ENCODE measurements at places on chromosomes 5 and 9. TPM values are rescaled to one million over a fixed set of nuclear protein-coding genes. Genes with fewer than 3 reads are reported as not detected.

- DNase-seq: no peak
Measured at GRCh38 chr5:170161069-170161468, 55.4 kb downstream of the FOXI1 start.

DNA sequence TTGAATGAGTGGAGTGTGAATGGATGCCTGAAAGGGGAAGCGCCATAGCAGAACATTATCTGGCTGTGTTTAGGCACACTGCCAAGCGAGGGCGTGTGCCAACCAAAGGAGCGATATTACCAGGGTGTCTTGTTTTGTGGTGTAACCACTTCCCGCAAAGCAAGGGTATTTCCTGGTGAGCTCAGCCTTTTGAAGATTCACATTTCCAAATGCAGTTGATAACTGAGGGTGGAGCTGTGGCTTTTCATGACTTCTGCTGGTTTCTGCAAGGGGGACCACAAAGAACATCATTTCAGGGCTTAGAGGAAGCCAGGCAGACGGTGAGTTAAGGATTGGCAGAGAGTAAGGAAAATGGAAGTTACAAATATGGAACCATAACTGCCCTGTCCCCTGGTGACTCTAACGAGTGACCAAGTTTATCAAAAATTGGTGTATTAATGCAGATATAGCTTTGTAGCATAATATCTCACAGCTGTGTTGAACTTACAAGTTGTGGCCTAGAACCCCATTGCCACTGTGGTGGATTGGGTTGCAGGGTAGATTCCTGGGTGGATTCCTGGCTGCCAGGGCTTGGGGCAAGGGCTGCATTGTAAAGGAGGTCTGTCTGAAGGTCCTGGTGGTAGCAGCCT, 71.4 kb downstream of the RALGPS1 start:
- peak; percentile 98 for DNase-seq

The GSN gene
- 124 TPM for total RNA-seq

DNA sequence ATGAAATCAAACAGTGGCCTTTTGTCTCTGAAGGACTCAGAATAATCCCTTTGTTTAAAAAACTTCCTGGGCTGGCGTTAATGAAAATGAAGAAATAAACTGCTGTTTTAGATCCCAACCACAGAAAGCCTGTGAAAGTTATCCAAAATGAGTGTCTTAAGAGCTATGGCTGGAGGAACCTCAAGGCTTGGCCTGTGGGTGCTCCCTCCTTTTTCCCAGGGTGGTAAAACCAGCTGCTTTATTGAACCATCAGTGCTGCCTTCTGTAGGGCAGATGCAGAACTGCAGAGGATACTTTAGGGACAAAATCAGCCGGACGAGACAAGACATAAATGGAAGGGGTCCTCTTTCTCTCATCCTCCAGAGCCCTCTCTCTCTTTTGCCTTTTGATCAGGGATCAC, 100.9 kb downstream of the SMARCA2 start:
- no peak for DNase-seq

DNA sequence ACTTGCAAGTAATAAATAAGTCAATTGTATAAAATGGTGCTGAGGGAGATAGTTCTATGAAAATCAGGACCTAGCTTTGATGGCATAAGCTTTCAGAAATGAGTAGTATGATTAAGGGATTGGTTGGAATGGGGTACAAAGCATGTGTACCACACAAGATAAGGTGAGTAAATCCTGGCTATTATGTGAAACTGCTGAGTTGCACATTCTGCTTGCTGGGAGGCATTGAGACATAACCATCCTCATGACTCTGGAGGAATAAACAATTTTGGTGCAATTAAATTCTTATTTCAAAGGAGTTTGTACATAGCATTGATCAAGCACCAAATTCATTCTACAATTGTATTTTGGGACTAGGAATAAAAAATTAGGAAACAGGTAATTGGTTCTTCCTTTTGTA, 755.2 kb upstream of the ACO1 start:
- no peak for DNase-seq

- DNase-seq: no peak
Measured at GRCh38 chr5:74786851-74787250, 19.8 kb downstream of the NSA2 start.

The TIGD6 gene
- total RNA-seq: 3.1 TPM

DNA sequence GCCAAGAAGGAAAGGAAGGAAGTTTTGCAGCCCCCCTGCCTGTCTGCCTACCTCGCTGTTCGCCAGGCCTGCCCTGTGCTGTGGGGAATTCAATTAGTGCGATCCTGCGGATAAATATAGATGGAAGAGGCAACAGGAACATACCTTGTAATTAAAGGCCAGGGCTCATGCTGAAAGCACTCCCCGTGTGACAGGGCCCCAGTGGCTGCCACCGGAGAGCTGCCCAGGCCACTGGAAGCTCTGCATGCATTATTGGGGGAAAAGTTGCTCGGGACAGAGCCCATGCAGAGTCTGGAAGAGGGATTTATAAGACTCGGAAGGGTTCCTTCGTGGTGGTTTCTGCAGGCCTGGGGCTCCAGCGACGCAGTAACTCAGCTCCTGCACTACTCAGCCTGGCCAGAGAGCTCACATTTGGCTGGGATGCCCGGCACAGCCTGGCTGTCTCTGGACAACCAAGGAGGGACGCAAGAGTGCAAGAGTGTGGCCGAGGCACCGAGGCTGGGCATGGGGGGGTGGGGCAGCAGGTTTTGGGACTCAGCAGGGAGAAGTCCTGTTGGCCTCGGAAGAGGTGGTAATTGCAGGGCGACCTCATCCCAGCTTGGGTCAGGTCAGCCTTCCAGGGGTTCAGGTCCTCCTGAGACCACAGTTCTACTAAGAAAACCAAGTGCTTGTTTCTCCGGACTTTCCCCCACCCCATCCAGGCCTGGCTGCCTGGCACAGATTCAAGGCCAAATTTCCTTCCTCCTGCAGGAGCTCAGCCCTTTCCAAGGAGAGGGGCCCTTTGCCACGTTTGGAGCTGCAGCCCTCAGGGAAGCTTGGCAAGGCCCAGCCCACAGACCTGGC, 68.1 kb upstream of the GGTA1 start:
- no peak for DNase-seq

DNA sequence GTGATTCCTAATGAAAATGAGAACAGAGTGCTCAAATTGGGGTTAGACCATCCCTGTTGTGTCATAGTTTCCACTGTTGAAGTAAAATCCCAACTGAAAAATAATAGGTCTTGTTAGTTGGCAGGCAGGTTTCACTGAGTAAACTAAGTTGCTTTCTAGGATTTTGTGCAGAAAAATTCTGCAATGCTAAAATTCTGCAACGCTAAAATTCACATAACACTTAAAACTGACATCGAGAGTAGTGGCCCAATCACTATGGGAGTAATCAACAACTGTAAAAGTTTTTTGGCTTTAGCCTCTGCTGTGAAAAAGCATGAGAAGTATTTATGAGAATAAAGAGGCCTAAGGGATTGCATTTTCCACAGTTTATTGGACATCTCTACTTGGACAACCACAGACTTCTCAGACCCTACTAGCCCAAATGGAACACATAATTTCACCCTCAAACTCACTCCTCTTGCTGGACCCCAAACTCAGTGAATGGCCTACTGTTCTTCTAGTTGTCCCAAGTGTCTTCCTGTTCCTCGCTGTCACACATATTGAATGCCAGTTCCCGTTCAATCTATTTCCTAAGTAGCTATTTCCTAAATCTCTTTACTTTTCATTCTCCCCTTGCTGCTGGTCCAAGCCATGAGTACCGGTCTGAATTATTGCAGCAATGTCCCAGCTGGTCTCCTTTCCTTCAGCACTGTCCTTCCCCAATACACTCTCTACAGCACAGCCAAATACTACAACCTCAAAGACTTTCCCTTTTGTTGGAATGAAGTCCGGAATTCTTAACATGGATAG, 355.4 kb downstream of the PDE4D start:
- no peak for DNase-seq

- DNase-seq: no peak
Measured at GRCh38 chr9:115665519-115665918, 488.1 kb upstream of the PAPPA start.

DNA sequence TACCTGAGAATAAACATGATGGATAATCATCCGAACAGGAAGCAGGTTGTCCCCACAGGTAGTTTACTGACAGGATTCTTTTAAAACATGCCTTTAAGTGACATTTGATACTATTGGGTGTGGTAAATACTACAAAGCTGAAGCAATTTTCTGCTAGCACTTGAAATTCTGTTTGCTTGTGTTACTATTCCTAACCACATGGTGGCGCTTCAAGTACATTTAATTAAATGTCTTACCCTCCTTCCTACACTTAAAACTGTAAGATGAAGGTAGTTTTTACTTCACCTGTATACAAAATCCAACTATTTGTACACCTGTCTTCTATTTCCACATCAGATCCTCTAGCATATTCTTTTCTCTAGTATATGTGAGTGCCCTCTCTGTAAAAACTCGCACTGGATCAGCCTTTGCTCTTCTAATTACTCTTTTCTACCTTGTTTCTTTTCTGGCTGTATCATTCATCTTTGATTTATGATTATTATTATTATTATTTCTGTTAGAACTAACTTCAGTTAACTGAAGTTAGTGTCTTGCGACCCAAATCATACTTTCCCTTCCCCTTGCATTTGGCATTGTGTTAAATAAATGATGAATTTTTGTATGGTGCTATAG, 18.4 kb downstream of the SLC25A46 start:
- peak; percentile 5 for DNase-seq

DNA sequence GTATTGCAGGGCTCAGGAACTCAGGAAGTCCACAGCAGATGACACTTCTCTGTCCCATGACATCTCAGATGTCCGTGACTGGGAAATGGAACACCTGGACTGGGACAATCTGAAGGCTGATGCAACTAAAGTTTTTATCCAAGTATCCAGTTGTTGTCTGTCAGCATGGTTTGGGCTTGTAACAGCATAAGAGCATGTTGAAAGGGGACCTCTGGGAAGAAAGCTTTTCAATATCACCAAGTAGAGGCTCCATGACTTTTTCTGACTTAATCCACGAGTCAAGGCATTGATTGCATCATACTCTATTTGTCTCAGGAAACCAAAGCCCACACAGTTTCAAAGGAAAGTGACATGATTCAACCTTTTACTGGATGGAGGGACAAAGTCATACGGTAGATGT, 807.7 kb downstream of the MTRR start:
- DNase-seq: no peak

- DNase-seq: no peak
Measured at GRCh38 chr5:102596951-102597350, 98.2 kb upstream of the SLCO6A1 start.

DNA sequence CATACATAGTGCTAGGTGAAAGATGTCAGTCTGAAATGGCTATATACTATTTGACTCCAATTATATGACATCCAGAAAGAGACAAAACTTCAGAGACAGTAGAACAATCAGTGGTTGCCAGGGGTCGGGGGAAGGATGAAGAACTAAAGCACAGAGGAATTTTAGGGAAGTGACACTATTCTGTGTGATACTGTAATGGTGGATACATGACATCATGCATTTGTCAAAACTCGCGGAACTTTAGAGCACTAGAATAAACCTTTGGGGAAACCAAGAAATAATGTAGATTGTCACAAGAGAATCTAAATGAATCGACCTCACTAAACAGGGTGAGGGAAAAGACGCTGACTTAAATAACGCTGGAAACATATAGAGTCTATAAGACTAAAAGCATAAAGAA, 107.0 kb upstream of the RETREG1 start:
- DNase-seq: no peak

The GPR150 gene
- not detected for total RNA-seq

The ADAMTS19 gene
- total RNA-seq: 0.34 TPM

GRCh38 chr9:111016426-111017045, 21.7 kb downstream of the LPAR1 start:
- peak; percentile 67 for DNase-seq

GRCh38 chr5:142411103-142411502, 86.3 kb upstream of the SPRY4 start:
- DNase-seq: no peak

DNA sequence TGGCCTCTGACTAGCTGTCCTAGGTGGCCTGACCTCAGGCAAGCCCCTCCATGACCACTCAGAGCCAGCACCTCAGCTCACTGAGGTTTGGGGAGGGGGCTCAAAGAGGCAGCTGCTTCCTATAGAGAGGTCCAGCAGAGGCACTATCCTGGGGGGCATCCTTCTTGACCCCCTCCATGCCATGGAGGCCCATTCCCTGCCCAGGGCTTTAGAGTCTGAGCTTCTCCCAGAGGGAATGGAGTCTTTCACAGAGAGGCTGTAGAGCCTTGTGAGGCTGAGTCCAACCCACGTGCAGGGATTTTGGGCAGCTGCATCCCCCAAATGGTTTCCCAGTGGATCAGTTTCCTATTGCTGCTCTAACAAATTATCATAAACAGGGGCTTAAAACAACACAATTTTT, 16.9 kb downstream of the IRF1 start:
- no peak for DNase-seq

DNA sequence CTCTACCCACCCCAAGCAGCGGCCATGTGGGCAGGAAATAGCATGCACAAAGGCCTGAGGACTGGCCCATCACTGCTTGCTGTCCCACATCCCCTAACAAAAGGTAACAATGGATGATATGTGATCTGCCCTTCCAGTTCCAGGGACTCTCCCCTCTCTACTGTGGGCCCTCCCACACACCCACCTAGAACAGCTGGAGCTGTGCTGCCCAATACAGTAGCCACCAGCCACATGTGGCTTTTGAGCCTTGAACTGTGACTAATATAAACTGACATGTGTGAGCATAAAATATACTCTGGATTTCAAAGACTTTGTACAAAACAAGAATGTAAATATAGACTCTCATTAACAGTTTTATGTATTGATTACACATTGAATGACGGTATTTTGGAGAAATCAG, 78.1 kb downstream of the C5orf15 start:
- DNase-seq: no peak

GRCh38 chr9:19208653-19209052, 21.8 kb upstream of the DENND4C start:
- DNase-seq: peak; percentile 80

GRCh38 chr9:37301854-37302172, 120.7 kb upstream of the GRHPR start:
- DNase-seq: no peak

DNA sequence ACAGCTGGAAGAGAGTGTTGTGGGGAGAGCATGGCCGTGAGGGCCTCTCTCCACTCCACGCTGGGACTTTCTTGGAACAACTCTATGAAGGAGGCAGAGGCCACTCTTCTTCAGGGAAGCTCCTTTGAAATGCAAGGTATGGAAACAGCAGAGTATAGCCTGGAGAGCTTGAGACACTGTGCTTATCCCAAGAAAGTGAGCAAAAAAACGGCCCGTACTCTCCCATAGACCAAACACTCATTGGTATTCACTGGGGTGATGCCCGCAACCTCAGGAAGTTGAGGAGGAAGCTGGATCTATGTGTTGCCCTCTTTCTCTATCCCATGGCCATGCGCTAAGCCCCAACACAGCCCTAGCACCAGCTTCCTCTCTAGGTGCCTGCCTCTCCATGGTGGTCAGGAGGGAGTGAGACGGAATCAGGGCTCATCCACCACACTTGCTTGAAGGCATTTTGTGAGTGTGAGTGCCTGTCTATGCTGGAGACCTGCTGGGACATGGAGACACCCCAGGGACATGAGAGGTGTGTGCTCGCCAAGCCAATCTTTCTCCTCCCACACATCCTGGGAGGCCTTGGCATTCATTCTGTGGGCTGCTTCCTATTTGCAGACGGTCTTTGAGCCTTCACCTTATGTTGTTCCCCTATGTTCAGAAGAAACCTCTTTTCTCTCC, 616.6 kb downstream of the IRX1 start:
- DNase-seq: no peak

The TLE4 gene
- total RNA-seq: 14.0 TPM

GRCh38 chr5:3656803-3657202, 61.2 kb downstream of the IRX1 start:
- no peak for DNase-seq

All from foreskin keratinocyte (primary cell).